ENCODE measurements at places on chromosomes 7 and 10.

DNA sequence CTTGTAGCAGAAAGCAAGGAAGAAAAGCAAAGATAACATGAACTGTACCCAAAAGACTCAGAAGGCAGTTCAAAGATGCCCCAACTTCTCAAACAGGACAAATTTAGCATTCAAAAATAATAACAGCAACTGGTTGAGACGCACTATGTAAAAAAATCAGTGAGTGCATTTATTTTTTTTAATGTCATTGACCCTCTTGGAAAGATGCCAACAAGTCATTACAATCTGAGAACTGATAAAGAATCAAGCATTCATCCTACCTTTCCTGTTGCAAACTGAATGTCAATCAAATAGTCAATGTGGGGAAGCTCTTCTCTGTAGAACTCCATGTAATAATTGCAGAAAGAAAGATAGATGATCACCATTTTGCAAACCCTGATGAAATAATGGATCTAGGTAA, 1.7 kb upstream of the CCDC186 start:
- no peak for DNase-seq

DNA sequence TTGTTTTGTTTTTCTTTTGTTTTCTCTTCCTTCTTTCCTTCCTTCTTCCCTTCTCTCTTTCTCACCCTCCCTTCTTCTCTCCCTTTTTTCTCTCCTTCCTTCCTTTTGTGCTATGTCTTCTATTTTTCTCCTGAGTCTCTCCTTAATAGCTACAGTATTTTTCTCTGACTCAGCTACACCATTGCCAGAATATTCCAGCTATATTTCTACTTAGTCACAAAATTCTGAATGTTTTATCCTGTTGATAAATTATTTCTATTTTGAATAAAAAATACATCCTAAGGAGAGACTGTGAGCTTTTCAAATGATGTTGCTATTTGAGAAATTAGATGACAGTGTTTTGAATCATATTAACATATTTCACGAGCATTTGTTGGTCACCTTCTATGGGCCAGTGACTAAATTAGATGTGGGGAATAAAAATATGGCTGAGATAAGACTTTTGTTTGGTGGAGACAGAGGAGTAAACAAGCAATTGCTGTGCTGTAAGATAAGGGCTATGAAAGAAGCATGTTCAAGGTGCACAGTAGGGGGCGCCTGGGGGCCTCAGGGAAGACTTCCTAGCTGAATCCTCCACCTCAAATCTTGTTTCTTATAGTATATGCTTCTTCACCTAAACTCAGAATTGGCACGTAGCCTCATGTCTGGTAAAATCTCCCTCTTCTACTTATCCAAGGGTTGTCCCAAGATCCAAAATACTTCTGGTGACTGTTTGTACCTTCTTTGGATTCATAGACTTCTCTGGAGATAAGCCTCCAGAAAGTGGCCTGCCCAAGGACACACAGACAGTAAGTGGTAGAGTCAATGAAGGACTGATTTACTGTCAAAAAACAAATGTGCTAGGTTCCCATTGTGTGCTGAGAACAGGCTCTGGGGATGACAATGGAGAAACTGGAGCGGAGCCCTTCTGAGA, 115.5 kb upstream of the CREB5 start:
- no peak for DNase-seq

GRCh38 chr7:96014617-96015016, 242.3 kb downstream of the DYNC1I1 start:
- no peak for DNase-seq

GRCh38 chr10:98486421-98486820, 39.7 kb upstream of the HPS1 start:
- DNase-seq, result no peak

DNA sequence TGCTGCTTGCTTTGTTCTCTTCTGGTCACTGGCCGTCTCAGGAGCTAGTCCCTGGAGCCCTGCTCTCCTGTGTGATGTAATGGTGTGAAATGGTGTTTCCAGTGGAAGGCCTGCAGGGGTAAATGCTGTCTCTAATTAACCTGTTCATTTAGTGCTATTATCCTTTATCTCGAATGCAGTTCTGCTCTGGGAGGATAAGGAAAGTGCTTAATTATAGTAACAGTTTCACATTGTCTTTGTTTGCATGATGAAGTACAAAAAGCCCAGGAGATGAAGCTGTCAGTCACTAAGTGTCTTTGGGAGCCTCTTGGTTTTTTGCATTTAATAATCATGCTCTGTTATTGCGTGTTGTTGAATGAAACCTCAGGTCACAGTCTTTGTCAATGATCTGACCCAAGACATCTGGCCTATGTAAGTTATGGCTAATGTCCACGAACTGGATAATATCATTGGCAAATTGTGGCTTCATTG, 755.3 kb upstream of the GALNT17 start:
- DNase-seq, result no peak

- DNase-seq, result no peak
Observed at GRCh38 chr10:121574519-121575166, 23.6 kb downstream of the FGFR2 start.

- DNase-seq, result no peak
Observed at GRCh38 chr10:24616536-24616935, 107.2 kb downstream of the ARHGAP21 start.

- no peak for DNase-seq
Observed at GRCh38 chr7:142298009-142298408, 40.2 kb upstream of the PRSS58 start.

DNA sequence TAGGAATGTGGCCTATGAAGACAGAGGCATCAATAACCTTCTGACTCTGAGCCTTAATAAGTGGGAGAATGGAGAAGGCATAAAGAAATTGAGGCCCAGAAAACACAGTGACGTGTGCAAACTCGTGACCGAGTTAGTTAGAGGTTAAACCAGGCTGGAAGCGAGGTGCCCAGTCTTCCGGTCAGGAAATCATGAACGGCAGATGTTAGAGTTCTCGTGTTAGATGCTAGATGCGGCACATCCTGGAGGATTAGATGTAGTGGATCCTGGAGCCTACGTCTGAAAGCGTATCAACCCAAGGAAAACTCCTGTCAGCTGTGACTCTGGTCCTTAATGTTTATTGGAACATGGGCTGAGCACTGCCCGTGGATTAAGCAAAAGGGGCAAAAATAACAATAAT, 275.9 kb downstream of the TCF7L2 start:
- DNase-seq, result no peak

DNA sequence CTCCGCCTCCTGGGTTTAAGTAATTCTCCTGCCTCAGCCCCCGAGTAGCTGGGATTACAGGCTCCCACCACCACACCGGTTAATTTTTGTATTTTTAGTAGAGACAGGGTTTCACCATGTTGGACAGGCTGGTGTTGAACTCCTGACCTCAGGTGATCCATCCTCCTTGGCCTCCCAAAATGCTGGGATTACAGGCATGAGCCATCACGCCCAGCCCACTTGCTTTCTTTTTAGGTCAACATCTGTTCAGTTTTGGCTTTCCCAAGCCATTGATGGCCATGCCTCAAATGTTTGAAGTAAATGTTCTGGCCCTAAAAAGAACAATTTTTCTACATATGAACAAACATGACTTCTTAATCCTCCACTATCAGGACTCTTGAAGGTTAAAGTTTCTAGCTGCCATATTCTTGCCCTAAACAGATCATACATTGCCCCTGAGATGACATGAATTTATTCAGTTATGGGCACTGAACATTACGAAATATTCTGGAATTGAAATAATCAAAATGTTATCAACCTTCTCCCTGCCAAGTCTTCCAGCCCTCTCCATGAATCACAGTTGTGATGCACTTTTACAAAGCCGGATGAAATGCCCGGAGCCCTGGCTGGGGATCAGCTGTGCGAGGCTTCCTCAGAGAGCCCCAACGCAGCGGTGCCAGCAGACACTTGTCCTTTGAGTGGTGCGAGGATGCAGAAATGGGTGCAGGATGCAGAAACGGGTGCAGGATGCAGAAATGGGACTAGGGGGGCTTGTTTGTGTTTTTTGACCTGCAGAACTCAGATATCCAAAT, 2.9 kb downstream of the MRLN start:
- no peak for DNase-seq

- DNase-seq, result peak; percentile 32
Observed at GRCh38 chr7:1922071-1922869, 252.2 kb downstream of the ELFN1 start.

DNA sequence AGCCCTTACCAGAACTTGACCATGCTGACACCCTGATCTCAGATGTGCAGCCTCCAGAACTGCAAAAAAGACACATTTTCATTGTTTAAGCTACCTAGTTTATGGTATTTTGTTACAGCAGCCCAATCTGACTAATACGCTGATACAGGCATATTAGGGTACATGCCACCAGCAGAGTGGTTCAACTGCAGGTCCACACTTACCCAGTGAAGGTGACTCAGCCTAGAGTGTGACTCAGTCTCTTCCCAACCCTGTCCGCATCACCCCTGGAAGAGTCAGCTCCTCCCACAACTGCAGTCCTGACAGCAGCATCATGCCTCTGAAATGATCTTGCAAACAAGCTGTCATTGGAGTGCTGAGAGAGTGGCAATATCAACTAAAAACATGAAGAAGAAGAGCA, 30.8 kb upstream of the GOT1 start:
- no peak for DNase-seq

- no peak for DNase-seq
Observed at GRCh38 chr7:33410266-33410665, 280.9 kb downstream of the BBS9 start.

DNA sequence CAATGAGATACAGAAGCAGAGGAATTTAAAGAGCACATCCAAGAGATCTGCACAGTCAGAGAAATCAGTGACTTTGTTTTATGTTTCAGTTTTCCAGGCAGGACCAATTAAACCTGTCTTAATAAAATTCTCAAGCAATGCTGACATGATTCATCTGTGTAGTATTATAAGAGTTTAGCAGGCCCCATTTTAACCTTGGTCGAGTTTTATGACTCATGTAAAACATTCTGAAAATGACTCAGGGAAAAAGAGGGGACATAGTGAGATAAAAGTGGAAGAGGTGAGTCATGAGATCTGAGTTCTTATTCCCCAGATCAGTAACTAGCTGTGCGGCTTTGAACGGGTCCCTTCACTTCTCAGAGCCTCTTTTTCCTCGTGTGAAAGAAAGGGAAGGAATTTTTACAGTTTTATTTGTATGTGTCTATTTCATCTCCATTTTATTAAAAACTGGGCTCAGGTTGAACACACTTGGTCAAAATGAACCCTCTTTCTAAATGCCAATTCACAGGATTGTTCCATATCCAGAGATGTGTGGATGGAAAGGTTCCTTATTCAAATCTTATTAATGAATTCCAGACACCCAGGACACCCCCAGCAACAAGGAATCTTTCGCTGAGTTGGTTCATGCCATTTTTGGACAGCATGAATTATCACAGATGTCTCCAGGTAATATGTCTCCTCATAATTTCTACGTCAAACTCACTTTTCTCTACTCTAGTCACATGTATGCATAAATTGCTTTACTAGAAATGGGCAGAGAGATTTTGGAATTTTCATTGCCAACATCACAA, 143.2 kb downstream of the JAZF1 start:
- no peak for DNase-seq

DNA sequence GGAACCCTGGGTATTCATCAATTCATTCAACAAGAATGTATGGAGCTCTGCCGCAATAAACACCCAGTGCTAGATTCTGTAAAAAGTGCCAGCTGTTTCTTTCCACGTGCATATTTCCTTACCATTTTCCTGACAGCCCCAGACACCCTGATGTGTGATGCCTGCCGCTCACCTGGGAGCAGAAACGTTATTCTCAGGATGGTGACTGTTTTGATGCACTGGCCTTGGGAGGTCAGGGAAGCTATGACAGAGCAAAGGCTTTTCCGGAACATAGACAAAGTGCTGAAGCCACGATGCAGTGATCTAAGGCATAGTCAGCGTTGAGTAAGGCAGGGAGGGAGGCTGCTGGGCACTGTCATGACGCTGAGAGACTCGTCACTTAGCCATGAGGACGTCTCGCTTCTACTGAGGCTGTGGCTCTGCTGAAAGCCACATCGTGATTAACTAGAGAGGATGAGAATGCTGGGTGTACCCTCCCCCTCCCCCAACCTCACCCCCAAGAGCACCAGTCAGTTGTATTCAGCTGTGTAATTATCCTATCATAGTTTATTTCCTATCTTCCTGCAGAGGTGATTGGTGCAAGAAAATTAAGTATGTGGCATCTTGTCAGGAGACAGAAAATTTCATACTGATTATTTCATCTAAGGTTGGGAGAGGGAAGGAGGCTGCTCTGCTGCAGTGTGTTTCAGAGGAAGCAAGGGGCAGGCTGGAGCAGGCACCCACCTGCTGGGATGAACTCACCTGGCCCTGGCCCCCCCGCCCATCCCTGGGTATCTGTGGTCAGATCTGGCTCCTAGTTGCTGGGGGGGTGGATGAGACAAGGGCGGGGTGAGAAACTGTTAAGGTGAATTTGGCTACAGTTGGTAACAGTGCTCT, 48.8 kb upstream of the SMNDC1 start:
- DNase-seq, result no peak

- no peak for DNase-seq
Observed at GRCh38 chr10:24360282-24361127, 151.6 kb downstream of the KIAA1217 start.

DNA sequence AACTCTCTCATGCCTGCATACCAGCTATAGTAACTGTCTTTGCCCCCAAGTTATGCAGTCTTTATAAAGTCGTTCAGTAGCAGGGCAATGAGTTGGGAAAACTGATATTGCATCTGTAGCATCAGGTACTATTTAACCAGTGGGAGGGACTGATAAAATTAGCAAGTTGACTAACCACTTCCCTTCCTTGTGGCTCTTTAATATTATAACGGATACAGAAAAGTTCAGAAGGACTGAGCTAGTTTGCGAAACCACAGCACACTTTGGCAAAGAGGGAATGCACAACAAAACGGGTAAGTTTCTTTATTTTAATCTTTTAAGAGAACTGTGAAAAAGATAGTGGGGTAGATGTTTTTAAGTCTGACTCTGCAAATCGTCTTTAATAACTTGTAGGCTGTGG, 205.3 kb upstream of the HDAC9 start:
- no peak for DNase-seq

- DNase-seq, result no peak
Observed at GRCh38 chr10:49385939-49386922, 9.7 kb downstream of the DRGX start.

GRCh38 chr10:132138596-132138995, 48.2 kb upstream of the DPYSL4 start:
- DNase-seq, result no peak

GRCh38 chr7:36116347-36117202, 36.5 kb upstream of the EEPD1 start:
- no peak for DNase-seq

DNA sequence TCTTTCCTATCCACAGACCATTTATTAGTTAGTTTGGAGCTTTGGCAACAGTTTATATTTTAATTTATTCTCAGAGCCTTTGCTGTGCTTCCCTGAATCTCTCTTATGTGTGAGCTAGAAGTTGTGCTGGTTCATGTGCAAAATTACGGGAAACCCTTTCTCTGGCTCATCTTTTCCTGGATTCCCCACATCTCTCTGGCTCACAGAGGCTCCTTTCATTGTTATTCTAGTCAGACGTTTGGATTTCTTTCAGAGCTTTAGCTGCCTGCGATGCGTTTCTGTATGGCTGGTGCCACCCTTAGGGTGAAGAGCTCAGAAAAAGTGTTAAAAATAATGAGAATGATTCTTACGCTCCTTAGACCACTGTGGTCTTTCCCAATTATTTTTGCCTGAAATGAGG, 53.3 kb downstream of the TPST1 start:
- no peak for DNase-seq
